ENCODE measurements at places on chromosomes 2 and 18.

DNA sequence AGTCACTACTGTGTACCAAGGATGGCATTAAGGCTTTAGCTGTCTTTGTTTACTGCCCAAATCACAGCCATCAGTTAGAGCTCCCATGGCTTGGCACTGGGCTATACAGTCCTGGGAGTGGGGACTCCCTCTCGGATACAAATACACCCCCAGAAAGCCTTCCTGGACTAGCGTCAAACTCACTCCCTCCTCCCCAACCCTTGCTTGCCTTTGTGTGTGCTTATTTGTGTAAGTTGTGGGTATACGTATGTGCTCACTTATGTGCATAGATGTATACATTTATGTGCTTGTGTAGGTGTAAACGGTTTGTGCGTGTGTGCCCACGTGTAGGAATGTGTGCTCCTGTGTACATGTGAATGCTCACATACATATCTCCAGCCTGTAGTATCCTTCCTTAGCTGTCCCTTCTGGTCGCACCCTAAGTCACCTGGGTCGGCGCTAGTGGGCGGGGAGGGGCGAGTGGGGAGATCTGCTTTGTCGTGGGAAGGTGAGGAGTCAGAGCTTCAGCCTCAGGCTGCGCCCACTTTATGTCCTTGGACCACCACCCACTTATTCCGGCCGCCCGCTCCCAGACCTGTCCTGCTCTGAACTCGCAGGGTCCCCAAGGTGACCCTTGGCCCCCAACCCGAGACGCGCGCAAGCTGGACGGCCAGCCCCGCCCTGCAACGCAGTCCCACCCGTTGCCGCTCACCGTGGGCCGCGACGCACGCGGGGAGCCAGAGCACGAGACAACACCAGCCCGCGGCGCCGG, 461 bp downstream of the PRADC1 start:
- DNase-seq, result peak; percentile 45

DNA sequence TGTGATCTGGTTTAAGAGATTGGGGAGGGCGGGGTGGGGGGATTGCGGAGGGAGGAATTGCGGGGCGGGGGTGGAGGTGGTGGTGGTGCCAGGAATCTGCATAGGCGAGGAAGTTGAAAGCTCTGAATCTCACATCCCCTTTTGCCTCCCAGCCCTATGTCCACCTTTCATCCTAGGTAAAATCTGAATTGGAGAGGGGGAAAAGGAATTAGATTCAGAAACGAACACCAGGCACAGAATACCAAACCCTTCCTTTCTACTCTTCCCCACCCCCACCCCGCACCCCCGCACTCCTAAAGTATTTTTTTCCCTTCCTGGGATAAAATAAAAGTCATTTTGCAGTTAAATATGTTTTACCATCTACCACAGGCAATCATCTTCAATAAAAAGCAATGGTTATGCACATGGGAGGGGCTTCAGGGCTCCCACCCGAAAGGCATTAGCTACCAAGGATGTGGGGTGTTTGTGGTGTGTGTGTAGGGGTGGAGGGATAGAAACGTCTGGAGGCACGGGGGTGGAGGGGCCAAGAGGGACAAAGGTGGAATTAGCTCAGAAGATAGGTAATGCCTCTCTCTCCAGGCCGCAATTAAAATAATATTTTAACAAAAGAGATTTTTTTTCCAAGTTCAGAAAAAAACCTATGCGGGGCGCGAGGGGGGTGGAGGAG, 1.8 kb downstream of the IGFBP5 start:
- no peak for DNase-seq

GRCh38 chr2:226208726-226209125, 590.9 kb downstream of the IRS1 start:
- no peak for DNase-seq

- no peak for DNase-seq
These were observed 17.4 kb upstream of the HNRNPA3 start for GRCh38 chr2:177195194-177195593.

GRCh38 chr2:20632446-20632990, 18.4 kb downstream of the HS1BP3 start:
- DNase-seq, result no peak

DNA sequence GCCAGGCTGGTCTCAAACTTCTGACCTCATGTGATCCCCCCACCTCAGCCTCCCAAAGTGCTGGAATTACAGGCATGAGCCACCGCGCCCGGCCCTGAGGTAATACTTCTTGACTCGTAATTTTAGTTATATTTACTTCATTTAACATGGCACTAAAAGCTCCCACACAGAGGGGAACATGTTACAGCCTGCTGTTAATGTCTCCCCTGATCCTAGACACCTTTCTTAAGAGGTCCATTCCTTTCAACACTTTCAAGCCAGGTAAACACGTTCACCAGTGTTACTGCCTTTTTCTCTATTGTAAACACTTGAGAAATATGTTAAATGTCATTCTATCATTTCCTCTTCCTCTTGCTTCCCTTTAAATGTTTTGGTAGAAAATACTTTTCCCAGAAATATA, 161.4 kb downstream of the METTL4 start:
- no peak for DNase-seq

- DNase-seq, result no peak
These were observed 164.1 kb downstream of the GALNT14 start for GRCh38 chr2:30974092-30974491.

DNA sequence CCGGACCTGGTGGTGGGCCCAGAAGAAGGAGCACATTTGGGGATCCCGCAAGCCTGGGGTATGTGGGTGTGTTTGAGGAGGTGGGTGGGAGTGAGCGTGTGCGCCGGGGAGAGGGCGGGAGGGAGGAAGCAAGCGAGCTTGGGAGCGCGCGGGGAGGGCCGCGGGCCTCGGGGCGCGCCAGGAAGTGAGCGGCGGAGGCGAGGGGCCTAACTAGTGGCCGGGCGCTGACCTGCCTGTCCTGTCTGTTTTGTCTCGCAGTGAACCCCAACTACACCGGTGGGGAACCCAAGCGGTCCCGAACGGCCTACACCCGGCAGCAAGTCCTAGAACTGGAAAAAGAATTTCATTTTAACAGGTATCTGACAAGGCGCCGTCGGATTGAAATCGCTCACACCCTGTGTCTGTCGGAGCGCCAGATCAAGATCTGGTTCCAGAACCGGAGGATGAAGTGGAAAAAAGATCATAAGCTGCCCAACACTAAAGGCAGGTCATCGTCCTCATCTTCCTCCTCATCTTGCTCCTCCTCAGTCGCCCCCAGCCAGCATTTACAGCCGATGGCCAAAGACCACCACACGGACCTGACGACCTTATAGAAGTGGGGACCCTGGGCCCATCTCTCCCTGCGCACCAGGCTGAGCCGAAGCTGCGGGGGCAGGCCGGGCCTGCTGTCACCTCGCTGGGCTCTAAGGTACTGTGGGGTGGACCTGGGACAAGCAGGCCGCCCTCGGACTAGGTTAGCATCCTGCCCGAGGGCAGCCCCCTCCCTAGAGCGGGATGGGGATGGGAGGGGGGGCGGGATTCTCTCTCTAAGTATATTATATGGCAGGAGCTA, 1.2 kb downstream of the HOXD4 start:
- DNase-seq, result no peak

- DNase-seq, result peak; percentile 18
These were observed 42.3 kb downstream of the AQP12A start for GRCh38 chr2:240733803-240734495.

DNA sequence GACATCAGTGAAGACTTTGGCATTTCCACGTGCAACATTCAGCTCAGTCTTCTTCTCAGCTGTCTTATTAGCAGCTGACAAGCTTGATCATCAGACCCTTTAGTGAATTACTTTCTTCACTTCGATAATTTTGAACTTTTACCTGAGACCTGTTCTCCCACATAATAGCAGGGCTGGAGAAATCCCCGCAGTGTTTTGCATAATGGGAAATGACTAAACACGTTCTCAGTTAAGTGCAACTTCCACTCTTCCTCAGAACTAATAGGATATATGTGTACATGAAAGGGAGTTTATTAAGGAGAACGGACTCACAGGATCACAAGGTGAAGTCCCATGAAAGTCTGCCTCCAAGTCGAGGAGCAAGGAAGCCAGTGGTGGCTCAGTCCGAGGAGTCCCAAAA, 28.8 kb upstream of the MBP start:
- no peak for DNase-seq

GRCh38 chr2:176638167-176639015, 369.1 kb downstream of the MTX2 start:
- DNase-seq, result peak; percentile 71

GRCh38 chr2:108535357-108535631, 1.0 kb downstream of the LIMS1 start:
- no peak for DNase-seq

- DNase-seq, result no peak
These were observed 10.2 kb downstream of the MLPH start for GRCh38 chr2:237497009-237497837.

DNA sequence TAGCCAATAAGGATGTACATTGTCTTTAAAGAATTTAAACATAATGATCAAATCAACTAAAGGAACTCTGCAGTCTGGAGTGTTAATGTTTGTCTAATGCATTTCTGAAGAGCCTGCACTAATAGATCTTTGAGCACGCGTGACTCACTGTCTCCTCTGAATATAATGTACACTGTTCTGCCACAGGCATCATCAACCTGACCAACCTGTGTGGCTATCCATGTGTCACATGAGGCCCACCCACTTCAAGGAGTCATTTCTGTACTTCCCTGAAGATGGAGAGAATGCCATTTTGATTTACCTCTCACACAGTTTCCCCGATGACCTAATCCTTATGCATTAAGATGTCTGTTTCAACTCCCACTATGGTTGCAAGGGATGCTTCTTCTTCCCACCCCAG, 434.0 kb upstream of the SPHKAP start:
- no peak for DNase-seq

- no peak for DNase-seq
These were observed 78.9 kb downstream of the UXS1 start for GRCh38 chr2:106115250-106115649.

DNA sequence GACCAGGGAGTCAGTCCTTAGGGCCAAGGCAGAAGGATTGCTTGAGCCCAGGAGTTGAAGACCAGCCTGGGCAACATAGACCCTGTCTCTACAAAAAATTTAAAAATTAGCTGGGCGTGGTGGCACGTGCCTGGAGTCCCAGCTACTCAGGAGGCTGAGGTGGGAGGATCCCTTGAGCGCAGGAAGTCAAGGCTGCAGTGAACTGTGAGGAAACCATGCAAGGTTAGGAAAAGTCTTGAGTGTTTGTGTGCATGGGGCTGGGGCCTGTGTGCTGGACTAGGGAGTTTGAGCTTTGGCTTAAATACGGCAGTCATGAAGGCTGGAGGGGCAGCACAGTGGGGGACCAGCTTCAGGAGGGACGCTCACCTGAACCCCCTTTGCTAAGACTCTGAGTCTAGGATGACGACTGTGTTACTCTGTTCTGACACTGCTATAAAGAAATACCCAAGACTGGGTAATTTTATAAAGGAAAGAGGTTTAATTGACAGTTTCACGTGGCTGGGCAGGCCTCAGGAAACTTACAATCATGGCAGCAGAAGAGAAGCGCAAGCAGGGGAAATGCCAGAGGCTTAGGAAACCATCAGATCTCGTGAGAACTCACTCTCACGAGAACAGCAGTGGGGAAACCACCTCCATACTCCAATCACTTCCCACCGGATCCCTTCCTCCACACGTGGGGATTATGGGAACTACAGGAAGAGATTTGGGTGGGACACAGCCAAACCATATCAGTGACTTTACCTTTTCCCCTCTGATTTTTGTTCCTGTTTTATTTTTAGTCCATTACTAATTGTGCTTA, 39.4 kb downstream of the GORASP2 start:
- no peak for DNase-seq

- DNase-seq, result no peak
These were observed 90.4 kb downstream of the PLCL1 start for GRCh38 chr2:197894751-197895274.

GRCh38 chr2:138334323-138334722, 167.2 kb upstream of the SPOPL start:
- no peak for DNase-seq

DNA sequence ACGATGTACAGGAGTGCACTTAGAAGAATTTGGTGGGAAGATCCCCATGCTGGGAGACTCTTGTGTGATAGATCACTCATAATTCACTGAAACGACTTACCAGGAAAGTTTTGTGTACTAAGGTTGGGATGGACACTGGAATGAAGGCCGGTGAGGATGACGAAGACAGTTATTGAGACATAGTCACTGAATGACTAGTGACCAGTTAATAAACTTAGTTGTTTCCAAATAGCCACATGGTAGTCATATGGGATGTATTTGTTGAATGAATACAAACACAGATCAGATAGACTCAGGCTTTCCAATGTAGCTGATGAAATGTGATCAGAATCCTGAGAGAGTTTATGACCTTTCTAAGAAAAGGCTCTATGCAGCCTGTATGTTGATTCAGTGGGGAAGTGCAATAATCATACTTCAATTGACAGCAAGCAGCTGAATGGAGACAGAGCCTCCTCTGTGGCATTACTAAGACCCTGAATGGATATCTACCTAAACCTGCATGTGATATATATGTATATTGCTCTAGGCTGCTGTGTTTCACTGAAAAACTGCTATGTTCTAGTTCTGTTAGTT, 20.4 kb downstream of the GDF7 start:
- DNase-seq, result no peak

- no peak for DNase-seq
These were observed 166.2 kb upstream of the DTNA start for GRCh38 chr18:34543945-34544344.

- no peak for DNase-seq
These were observed 480.0 kb upstream of the HS6ST1 start for GRCh38 chr2:128798502-128799283.

DNA sequence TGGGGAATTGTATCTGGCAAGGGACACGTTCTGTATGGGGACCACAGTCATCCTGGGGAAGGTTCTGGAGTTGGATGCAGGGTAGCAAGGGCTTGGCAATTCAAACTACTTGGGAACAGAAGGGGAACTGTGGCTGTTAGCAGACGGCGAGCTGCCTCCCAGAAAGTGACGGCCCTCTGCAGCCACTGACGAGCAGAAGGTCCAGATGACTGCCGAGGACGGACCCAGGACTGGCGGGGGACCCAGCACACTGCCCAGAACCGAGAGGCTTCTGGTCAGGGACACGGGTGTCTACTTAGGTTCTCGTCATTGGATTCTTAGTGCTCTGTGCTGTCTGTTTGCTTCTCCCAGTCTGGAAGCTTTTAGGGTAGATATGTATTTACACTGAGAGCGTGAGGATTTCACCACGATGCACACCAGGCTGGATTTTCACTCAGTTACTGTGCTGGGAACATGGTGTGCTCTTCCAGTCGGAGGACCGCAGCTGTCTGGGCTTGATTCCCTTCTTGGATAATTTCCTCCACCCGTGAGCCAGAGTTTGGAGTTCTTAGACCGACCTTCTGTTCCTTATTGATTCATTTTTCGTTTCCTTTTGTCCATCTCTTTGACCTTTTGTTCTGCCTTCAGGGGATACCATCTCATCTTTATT, 13.4 kb downstream of the GPR35 start:
- no peak for DNase-seq

- DNase-seq, result no peak
These were observed 22.3 kb upstream of the ERICH2 start for GRCh38 chr2:170747921-170748320.

GRCh38 chr2:2879781-2880180, 497.8 kb downstream of the EIPR1 start:
- no peak for DNase-seq

DNA sequence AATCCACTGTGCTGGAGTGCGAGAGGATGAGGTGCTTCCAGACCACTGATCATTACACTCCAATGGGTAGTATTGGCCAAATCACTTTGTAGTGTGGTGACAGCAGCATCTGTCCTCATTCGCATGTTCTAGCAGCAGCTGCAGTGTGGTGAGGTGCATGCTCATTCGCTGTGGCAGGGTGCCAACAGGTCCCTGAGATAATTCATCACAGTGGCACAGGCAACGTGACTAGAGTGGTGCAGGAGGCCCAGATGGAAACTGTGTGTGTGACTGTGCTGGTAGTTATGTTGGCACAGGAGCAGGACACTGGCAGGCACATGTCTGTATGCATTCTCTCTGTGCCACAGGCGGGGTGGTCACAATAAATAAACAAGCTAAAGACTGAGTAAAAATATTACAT, 329.5 kb upstream of the SYT4 start:
- no peak for DNase-seq

Data from activated CD4-positive, alpha-beta T cell treated with anti-CD3 and anti-CD28 coated beads, Interleukin-2, amount 50 U/mL, for 48 hours (primary cell).